ENCODE measurements at places on chromosomes 13 and 19.

- DNase-seq = no peak
Measured at GRCh38 chr19:13066933-13067807, 35.5 kb downstream of the LYL1 start.

DNA sequence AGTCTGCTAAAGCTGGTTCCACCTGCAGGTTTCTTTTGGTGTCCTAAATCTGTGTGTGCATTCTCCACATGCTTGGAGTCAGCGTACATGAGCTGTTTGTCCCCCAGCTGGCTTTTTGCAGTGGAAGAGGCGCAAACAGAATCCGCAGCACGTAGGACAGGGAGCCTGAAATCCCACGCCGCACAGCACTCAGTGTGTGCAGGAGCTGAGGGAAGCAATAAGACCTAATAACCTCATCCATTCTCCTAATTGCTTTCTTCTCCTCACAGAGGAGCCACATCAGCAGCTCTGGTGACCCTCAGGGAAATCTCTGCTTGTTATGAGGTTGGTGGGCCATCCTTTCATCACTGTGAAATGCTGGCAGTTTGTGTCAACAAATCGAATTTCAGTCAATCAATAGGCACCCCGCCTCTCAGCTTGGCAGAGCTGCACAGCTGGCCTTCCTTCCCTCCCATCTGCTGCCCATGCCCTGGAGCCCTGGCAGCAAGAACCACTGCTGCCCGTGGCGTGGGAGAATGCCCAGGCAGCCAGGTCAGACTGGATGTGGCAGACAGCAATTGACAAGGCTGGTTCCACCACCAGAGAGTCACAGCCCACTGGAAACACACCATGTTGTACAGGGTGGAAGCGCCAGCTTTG lies 136.7 kb downstream of the ZDHHC20 start:
- no peak for DNase-seq

- peak; percentile 5 for DNase-seq
Measured at GRCh38 chr13:42859760-42860159, 78.4 kb downstream of the FAM216B start.

DNA sequence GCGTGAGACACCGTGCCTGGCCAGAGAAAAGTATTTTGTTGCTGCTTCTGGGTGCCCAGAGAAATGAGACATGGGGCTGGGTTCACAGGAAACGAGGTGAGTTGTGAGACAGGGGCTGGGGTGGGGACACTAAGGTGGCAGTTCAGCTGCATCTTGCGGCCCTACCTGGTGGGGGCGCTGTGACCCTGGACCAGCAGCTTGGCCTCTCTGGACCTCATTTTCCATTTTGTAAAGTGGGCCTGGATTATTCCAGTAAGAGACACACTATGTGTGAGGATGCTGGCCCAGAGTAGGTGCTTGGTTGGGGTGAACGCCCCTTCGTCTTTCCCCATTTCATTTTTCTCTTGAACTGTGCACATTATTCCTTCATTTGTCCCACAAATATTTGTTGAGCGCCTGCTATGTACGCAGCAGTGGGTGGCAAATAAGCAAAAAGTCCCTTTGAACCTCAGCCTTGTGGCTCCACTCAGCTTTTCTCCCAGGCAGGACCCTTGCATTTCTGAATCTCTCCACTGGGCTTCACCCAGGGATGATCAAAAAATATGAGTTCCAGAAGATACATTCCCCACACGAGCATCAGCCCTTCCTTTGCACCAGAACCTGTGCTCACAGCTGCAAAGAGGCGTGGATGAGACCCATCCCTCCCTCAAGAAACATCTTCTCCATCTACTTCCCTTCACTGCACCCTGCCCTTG lies 26.6 kb upstream of the OR10H1 start:
- no peak for DNase-seq

DNA sequence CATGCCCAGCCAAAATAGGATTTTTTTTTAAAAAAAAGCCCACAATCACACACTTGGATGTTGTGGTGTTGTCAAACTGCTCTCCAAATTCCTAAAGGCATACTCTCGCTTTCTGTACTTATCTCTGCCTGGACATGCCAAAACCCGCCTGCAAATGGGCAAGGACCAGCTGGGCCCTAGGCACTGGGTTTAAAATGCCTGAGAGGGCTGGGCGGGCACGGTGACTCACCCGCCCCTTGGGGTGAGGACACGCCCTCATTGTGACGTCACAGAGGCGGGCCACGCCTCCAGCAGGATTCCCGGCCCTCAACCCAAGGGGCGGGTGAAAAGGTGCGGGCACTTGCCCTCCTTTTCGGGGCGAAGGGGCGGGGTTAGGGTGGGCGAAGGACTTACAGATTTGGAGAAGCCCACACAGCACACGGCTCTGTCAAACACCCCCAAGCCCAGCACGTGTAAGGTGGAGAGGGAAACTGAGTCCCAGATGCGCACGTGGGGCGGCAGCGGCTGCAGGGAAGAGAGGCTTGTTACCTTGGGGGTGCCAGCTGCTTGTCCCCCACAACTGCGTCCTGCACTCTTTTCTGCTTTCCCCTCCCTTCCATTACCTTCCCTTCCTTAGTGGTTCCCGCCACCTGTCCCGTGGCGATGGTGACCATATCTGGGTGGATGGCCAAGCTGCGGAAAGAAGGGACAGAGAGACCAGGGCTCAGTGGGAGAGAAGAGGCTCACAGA lies 6.6 kb downstream of the EML2 start:
- peak; percentile 62 for DNase-seq

DNA sequence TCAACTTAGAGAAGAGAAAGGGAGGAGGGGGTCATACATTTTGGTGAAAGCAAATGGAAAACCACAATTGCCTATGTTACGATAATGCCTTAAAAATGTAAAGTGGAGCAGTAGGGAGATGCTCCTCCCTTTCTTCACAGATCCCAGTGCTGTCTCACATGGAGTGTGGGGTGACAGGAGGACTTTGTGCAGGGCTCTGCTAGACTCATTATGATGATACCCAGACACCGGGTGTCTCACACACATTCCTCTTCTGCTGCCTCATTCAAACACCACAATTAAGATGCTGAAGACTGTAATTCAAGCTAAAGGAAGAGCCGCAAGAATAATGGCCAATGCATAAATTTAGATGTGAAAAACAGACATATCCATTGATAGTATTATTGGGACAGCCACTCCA lies 150.6 kb downstream of the LHFPL6 start:
- DNase-seq = no peak

- no peak for DNase-seq
Measured at GRCh38 chr13:93320942-93321341, 94.3 kb downstream of the GPC6 start.

GRCh38 chr13:68808456-68808855 lies 1299.2 kb upstream of the ATXN8OS start:
- DNase-seq = no peak

GRCh38 chr19:55451965-55452748 lies 9.1 kb upstream of the SHISA7 start:
- DNase-seq = peak; percentile 24

DNA sequence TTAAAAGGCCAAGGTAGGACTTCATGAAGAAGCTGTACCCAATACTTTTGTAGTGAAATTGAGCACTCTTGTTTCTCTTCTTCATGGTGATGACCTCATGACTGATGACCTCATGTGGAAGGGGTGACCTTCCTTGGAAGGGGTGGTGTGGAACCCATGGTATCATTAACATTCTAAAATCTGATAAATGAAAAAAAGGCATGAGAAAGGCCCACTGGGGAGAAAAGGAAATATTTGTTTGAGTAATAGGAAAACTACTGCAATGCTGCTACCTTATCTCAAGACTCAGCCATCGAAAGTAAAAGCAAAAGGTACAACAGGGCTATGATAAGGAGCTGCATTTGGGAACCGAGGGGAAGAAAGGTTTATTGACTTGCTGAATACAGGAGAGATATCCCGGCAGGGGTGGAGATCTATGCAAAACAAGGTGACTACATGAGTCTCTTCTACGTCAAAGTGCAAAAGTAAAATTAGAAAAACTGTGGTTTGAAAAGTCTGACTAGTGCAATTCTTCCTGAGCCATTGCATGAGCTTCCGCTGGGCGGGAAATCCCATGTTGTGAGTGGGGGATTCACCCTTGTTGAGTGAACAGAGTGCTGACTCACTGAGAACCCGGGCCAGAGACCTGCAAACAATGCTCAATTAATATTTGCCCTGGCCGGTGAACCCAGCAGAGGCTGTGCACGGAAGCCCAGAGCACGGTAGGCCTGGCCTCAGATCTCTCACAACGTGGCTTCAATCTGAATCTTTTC lies 138.9 kb upstream of the RFC3 start:
- no peak for DNase-seq

DNA sequence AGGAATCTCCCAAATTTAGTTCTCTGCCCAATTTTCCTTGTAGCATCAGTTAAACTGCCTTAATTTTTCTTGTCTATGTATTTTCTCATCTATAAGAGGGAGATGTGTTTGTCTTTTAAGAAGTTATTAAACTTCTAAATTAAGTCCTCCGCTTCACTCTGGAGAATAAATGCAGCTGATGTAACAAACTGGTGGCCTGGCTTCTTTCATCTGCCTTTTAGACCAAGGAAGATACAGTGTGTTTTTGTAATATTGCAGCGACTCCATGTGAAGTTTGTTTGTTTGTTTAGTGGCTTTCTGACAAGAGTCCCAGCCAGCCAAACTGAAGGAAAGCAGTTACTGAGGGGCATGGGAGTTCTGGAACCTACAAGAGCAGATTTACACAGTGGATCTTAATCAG lies 56.4 kb downstream of the KLF12 start:
- DNase-seq = no peak

- DNase-seq = peak; percentile 88
Measured at GRCh38 chr13:113153810-113154748, 4.4 kb upstream of the PROZ start.

GRCh38 chr13:111337741-111338140 lies 17.3 kb downstream of the TEX29 start:
- DNase-seq = no peak

DNA sequence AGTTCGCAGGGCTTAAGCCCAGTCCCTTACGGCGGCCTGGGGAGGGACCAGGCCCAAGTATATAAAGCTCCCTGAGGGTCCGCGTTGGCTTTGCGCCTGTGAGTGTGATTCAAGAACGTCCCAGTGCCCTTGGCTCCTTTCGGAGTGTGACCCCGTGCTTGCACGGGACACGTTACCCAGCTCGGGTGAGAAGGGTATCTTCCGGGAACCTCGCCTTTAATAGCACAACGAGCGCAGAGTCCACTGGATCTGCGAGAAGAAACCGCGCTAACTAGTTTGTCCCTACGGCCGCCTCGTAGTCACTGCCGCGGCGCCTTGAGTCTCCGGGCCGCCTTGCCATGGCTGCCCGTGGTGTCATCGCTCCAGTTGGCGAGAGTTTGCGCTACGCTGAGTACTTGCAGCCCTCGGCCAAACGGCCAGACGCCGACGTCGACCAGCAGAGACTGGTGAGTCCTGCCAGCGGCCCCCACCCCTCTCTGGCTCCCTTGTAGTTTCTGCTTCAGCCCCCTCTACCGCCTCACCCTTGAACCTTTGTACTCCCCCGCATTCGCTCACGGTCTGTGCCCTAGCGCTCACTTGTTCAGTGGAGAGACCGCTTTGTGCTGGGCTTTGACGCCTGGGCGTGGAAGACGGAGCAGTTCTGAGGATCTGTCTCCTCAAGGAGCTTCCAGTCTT lies at the start of gene DNAJC15:
TSS of gene DNAJC15 (plus strand) at position 298 of the 675 bp plus-strand sequence. CDS start at position 339, 41 bp downstream.
- peak; percentile 0 for DNase-seq

GRCh38 chr13:87622971-87623370 lies 48.2 kb upstream of the SLITRK5 start:
- DNase-seq = no peak

DNA sequence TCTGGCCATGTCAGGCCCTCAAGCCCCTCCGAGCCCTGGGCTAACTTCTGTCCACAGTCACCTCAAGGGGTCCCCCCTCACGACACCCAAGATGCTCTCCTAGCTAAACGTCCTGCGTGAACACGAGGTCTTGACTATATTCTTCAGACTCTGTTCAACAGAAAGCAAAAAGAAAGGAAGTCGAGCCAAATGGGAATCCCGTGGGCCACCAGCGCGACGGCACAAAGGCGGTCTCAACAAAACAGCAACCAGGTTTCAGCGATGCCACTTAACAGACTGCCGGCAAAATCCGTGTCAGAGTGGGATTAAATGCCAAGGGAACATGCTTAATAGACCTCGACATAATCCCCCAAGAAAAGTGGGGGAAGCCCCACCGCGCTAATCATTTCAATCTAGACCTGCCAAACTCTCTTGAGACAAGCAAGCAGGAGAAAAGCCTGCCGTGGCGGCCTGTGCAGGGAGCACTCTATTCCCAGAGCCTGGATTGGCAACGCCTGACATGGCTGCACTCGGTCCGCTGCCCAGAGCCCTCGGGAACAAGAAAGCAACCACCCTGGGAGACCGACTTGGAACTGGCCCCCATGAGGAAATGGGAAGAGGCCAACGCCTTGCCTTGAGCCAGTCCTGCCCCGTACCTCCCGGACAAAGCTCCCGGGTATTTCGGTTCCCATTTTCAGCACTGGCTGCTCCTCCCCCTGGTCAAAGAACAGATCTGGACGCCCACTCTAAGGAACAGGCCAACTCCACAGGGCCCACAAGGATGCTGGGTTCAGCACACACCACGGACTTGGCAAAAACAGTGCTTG lies 16.0 kb downstream of the ZC3H4 start:
- no peak for DNase-seq

- peak; percentile 72 for DNase-seq
Measured at GRCh38 chr19:41957838-41958366, 1.2 kb downstream of the RABAC1 start.

GRCh38 chr19:48817585-48818124 lies 6.8 kb upstream of the BCAT2 start:
- DNase-seq = no peak

DNA sequence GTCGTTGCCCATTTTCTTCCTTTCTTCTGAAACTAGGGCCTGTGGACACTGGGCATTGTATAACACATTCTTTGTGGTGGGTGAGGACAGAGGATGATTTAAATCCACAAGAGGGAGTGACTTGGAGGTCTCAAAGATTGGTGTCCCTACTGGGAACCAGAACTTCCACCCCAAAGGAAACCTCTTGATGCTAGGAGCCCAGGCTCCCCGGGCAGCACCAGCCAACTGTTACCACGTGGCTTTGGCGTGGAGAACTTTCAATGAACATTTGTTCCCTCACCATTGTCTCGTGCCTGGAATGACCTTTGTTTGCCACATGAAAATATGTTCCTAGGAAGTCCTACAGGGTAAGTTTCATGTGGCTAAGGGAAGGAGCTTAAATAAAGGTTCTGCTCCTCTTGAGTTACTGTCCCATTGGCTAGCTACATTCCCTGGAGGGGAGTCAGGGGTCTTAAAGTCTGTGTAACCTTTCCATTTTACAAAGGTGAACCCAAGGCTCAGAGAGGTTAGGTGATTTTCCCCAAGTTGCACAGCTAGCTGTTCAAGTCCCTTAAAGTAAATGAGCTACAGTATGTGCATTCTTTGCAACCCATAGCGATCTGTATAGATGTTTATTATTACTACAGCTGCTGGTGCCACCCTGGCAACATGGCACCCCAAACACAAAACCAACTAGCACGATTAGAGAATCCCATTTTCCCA lies 5.0 kb upstream of the CDX2 start:
- DNase-seq = no peak
